ENCODE measurements at places on chromosomes 2 and 18. TPM values are rescaled to one million over a fixed set of nuclear protein-coding genes. Genes with fewer than 3 reads are reported as not detected.

POTEC gene
- polyA plus RNA-seq = not detected

- DNase-seq = no peak
Observed at GRCh38 chr2:26241928-26242436, 2.5 kb downstream of the HADHA start.

DNA sequence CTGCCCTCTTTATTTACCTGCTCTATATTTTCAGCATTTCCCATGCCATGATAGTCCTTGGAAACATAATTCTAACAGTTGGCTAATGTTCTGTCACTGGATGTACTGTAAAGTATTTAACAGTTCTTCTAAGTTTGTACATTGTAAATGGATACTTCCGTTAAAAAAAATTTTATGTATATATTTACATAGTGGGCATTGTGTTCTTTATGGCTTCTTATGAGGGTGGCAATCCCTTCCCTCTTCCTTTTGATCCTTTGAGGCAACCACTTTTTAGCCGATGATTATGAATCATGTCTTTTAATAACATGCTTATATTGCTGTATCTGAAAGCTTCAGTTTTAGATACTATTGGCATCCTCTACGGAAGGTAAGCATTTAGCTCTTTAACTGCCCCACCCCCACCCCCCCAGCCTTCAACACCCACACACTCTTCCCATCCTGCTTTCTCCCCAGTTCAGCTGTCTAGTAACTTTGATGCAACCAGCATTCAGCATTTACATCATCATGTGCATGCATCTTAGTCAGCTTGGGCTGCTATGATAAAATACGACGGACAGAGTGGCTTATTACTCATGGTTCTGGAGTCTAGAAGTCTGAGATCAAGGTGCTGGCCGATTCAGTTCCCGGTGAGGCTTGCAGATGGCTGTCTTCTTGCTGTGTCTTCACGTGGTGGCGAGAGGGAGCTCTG, 21.0 kb upstream of the EDAR start:
- DNase-seq = no peak

- DNase-seq = no peak
Observed at GRCh38 chr2:37622450-37623100, 48.9 kb downstream of the CDC42EP3 start.

All from muscle of arm (tissue), 14 donors.